ENCODE measurements at places on chromosomes 3 and 15.

GRCh38 chr15:77266708-77267386, 153.1 kb downstream of the PEAK1 start:
- no peak for DNase-seq

DNA sequence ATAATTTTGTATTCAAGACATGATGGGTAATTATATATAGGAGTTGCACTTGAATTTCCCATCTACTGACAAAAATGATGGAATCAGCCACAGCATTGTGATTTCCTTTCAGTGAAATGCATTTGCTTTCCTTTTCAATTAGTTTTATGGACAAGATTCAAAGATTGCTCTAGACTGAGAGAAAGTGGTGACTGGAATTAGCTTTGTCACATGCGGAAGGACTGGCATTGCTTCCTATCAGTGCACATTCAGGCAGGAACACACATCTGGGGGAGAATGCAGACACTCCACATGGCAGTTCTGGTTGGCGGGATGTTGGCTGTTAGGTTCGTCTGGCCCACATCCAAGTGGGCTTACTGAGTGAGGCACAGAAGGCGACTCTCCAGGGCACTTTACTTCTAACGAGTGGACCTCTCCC, 399.3 kb upstream of the RGMA start:
- DNase-seq, result no peak

DNA sequence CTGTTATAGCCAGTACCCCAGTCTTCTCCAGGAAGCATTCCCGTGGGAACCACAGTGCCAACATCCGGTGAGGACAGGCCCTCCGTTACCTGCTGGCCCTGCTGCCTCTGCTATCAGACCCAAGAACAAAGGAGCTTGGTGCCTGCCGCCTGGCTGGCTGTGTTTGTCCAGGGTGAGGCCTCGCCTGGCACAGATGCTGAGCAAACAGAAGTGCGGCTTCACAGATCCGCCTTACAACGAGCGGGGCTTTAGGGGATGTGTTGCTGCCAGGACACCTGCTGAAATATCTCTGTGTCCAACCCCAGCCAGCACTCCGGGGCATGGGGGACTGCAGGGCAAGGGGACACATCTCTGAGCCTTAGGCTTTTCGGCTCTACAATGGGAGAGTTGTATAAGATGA, 2.2 kb upstream of the EPHB3 start:
- no peak for DNase-seq

DNA sequence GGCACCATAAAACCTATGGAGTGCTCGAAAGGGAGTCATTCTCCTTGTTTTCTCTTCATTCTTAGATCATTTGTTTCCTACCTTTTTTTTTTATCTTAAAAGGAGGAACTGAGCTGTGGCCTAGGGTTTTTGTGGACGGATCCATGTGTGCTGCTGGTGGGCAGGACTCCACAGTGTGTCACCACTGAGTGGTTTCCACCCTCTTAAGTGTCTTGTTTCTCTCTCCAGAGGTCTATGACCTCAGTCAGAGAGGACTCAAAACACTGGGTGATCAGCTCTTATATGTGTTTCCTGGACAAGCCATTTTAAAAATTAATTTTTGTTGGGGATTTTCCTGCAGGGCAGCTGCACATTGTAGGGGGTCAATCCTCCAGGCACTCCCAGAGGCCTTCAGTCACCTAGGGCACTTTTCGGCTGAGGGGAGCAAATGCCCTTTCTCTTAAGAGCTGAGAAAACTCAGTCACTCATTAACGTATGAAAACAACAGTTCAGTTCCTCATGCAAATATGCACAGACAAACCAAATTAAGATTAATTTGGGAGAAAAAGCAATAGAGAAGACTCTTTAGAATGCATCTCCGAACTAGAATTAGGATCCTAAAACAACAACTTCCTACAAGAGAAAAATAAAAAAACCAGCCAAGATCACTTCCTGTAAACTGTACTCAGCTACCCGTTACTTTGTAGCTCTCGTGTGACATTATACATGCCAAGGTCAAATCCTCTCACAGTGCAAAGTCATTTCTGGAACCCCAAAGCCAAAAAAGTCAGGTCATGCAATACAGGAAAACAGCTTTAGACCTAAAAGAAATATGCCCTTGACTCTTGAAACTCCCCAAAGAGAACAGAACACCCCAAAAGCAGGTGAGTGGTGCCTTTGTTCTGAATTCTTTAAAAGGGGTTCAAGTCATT, 27.6 kb upstream of the FAM3D start:
- no peak for DNase-seq

DNA sequence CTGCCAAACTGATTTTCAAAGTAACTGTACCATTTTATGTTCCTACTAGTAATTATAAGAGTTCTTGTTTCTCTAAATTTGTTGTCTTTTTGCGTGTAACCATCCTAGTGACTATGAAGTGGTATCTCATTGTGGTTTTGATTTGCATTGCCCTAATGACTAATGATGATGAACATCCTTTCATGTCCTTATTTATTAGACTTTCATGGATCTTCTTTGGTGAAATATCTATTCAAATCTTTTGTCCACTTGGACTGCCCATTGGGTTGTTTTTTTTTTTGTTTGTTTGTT, 3.6 kb downstream of the OXSR1 start:
- no peak for DNase-seq

GRCh38 chr15:74631408-74631807, 15.8 kb downstream of the CLK3 start:
- no peak for DNase-seq

- DNase-seq, result no peak
Measured at GRCh38 chr3:108838436-108838835, 15.8 kb downstream of the TRAT1 start.

- DNase-seq, result peak; percentile 85
Measured at GRCh38 chr15:66765478-66766281, 63.6 kb downstream of the SMAD6 start.

- DNase-seq, result no peak
Measured at GRCh38 chr15:63843901-63844317, 10.2 kb upstream of the HERC1 start.

DNA sequence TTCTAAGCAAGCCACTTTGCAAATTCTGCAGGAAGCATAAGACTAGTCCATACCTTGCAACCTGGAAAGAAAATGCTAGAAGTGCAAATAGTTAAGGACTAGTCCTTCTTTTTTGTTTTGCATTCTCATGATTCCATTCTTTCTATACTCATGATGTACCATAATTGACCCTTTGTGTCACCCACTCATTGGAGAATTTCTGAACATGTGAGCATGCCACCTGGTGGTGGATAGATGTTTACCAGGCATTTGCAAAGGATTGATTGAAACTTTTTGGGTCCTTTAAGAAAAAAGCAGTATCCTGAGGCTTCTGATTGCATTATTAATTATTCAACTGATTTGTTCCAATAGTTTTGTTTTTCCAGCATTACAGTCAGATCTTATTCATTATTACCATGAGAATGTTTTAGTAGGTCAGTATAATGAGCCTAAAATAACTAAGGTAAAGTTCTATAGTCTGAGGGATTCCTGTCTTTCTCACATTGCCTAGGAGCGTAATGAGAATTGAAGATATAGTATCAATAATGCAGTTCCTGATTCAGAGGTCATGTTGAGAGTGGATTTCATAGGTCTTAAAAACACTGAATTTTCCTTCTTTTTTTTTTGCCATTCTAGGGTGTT, 20.2 kb upstream of the DIPK2A start:
- peak; percentile 64 for DNase-seq

DNA sequence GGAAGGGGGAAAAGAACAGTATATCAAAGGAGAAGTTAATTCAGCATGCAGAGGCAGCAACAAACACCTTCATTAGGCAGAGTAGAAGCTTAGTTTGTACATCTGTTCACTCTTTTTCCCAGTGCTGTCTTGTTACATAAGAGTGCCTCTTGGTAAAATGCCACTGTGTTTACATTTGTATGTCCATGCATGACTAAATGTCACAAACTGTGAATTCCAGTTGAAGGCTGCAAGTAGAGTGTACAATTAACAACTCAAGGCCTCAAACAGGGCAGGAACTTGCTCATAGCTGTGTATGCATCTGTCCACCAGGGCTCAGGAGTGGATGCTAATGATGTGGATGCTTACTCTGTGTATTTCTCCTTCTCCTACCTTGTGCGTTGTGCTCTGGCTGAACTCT, 214.2 kb upstream of the TPM1 start:
- no peak for DNase-seq

DNA sequence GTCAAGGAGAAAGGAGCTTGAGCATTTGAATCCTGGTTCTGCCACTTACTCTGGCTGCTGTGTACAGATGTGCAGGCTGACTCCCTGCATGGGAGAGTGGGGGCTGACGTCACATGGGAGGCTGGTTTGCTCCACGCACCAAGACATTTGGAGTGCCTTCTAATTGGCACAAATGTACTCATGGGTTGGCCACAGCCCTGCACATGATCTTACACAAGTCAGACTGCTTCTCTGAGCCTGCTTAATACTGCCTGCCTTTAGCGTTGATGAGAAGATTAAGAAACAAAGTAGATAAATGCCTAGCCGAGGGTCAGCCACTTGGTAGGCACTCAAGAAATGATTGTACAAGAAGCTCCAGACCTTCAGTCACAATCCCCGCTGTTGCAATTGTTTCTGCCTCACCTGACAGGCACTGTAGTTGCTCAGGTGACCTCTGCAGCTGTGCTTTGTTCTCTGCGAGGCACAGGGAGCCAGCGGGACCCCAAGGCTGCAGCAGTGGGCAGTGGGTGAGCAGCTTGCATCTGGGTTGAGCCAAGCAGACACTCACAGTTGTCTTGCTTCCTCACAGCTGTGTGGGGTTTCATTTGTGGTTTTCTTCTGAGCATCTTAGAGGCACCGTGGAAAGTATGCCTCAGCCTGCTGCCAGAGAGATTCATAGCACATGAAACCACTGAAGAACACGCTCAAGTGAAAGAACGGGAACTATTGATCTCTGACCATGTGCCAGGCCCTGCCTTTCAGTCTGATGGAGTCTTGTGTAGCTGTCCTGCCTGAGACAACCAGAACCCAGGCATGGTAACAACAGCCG, 33.1 kb downstream of the GRK7 start:
- peak; percentile 66 for DNase-seq

DNA sequence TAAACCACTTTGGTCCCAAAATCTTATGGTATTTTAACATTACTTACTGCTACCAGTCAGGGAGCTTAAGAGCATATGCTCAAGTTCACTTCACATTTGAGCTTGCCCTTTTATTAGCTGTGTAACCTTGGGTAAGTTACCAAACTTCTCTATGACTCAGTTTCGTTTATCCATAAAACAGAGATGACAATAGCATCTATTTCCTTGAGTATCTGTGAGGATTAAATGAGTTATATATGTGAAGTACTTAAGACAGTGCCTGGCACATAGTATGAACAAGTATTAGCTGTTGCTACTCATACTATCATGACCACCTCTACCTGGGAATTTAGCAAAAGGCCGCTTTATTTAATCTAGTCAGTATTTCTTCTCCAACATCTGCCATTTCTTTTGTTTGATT, 5.9 kb downstream of the ATOSA start:
- DNase-seq, result no peak

DNA sequence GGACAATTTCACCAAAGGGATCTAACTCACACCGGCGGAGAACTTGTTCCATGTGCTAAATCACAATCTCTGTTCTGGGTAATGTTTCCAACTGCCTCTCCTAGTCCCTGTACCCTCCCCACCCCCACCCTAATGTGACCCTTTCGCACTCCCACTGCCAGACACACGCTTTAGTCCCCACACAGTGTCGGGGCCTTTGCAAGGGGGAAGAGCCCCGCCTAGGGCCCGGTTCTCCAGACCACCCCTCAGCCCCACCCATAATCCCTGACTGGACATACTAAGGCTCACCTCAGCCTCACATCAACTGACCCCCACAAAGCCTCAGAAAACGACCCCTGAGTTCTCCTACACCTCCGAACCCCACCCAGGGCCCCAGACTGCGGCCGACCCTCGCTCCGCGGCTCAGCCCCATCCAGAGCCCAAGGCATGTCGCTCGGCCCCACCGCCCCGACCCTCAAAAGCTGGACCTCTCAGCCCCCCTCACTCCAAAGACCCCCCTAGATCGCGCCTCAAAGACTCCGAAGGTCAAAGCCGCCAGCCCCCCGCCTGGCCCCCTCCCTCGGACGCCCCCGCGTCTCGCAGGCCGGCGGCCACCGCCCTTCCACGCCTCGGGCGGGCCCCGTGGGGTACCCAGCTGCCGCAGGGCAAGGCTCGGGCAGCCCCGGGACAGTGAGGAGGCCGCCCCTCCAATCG, 72.0 kb upstream of the MAP4 start:
- DNase-seq, result no peak

DNA sequence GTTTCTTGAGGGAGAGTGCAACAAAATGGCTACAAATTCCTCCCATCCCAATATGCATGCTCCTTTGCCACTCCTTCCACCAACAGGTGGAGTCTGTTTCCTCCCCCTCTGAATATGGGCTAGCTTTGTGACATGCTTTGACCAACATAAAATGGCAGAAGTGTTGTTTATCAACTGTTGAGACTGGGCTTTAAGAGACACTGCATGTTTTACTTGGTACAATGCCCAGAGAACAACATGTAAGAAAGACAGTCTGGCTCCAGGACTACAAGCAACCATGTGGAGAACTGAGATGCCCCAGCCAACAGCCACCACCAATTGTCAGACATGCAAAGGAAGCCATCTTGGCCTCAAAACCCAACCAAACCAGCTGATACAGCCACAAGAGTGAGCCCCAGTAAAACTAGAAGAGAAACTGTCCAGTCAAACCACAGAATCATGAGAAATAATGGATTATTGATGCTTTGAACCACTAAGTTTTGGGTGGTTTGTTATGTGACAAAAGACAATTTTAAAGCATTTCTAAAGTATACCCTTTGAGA, 40.5 kb downstream of the NUDT16 start:
- DNase-seq, result no peak

DNA sequence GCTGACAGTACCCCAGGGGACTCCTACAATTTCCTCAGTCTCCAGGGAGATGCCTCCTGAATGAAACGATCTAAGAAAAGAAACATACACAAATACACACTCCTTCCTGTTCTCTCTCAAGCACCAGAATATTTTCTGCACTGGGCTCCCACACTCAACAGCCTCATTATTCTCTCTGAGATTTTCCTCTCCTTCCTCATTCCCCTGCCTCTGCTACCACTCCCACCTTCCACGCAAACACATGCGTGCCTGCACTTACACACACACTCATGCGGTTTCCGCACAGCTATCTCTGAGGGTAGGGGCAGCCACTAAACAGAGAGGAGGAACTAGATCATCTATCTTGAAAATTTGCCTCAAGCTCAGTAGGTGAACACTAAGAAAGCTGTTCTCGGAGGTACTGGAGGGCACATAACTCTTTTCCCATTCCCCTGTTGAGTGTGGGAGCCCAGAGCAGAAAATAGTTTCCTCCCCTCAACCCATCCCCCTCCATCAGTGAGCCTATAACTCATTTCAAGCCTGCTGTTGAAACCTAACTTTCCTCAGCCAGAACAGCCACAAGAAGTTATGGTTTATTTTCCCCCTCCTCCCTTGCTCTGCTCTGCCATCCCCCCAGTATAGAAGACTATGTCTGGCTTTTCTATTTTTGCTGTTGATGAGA, 30.5 kb upstream of the TIPARP start:
- peak; percentile 37 for DNase-seq

- DNase-seq, result no peak
Measured at GRCh38 chr15:84604826-84605553, 4.2 kb downstream of the ZSCAN2 start.

GRCh38 chr15:74594455-74594854, 21.2 kb upstream of the CLK3 start:
- DNase-seq, result no peak

- no peak for DNase-seq
Measured at GRCh38 chr3:65851827-65852226, 186.9 kb downstream of the MAGI1 start.

- DNase-seq, result no peak
Measured at GRCh38 chr3:152717252-152717651, 117.7 kb upstream of the P2RY1 start.

- no peak for DNase-seq
Measured at GRCh38 chr15:51313074-51313393, 25.4 kb downstream of the CYP19A1 start.

GRCh38 chr3:70261283-70261682, 51.2 kb downstream of the MDFIC2 start:
- DNase-seq, result no peak

Measured in hematopoietic multipotent progenitor cell treated with erythropoietin and hydrocortisone succinate and interleukin-3 and kit ligand, for 8 days (in vitro differentiated cells).